ENCODE measurements at places on chromosomes 12 and 14. TPM values are rescaled to one million over a fixed set of nuclear protein-coding genes. Genes with fewer than 3 reads are reported as not detected.

DNA sequence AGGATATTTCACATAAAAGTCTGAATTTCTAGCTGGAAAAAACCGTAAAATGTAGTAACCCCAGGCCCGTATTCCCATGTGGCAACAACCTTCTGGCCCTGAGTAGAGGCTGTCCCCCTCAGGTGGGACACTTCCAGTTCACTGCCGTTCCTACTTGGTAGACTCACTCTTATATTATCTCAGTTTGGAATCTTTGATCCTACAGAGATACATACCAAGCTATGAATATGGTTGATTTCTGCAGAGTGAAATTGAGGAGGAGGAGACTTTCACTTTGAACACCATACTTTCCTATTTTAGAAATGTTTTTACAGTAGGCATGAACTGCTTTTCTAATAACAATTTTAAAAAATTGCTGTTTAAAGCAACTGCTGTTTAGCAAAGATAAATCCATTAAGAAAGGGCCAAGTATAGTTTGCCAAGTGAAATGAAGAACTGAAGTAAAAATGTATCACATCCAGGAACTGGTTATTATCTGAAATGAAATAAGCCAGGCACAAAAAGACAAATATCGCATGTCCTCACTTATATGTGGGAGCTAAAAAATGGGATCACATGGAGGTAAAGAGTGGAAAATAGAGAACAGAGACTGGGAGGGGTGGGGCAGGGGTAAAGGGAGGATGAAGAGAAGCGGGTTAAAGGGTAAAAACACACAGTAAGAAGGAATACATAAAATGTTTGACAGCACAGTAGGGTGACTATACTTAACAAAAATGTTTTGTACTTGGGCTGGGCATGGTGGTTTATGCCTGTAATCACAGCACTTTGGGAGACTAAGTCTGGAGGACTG lies 92.8 kb upstream of the METAP2 start:
- peak; percentile 64 for DNase-seq

- DNase-seq: no peak
These were observed 139.7 kb downstream of the RIMBP2 start for GRCh38 chr12:130576371-130576816.

DNA sequence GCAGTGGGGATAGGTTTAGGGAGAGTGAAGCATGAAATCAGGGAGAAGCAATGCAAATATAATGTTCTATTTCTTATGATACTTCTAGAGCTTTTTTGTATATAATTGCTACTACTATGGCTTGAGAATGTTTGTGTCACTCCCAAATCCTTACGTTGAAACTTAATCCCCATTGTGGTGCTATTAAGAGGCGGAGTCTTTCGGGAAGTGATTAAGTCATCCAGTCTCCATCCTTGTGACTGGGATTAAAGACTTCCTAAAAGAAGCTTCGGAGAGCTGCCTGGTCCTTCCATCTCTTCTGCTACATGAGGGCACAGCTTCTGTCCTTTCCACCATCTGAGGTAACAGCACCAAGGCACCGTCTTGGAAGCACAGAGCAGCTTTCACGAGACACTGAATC lies 81.2 kb downstream of the COX16 start:
- DNase-seq: no peak

- DNase-seq: no peak
These were observed 25.1 kb downstream of the ANAPC5 start for GRCh38 chr12:121326996-121327674.

WSB2 gene
- total RNA-seq: 32.9 TPM
